ENCODE measurements at places on chromosomes 2 and 18.

DNA sequence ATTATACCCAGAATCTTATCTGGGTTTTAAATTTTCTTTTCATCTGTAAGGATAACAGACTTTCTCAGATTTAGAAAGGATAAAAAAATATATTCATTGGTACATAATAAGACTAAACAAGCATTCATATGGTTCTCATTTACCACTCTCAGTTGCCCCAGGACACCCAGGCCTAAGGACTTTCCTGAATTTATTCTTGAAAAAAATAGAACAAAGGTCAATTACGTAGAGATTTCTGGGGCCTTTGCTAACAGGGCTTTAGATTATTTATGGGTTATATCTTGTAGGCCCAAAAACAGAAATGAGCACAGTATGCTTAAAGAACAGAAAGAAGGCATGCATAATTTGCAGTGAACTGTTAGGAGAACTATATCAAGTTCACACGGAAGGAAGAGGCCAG is 269.0 kb upstream of the COL3A1 start:
- no peak for DNase-seq

GRCh38 chr18:3706279-3707097 is 256.5 kb downstream of the TGIF1 start:
- DNase-seq, result no peak

GRCh38 chr2:36294316-36294721 is 61.3 kb upstream of the CRIM1 start:
- DNase-seq, result no peak

DNA sequence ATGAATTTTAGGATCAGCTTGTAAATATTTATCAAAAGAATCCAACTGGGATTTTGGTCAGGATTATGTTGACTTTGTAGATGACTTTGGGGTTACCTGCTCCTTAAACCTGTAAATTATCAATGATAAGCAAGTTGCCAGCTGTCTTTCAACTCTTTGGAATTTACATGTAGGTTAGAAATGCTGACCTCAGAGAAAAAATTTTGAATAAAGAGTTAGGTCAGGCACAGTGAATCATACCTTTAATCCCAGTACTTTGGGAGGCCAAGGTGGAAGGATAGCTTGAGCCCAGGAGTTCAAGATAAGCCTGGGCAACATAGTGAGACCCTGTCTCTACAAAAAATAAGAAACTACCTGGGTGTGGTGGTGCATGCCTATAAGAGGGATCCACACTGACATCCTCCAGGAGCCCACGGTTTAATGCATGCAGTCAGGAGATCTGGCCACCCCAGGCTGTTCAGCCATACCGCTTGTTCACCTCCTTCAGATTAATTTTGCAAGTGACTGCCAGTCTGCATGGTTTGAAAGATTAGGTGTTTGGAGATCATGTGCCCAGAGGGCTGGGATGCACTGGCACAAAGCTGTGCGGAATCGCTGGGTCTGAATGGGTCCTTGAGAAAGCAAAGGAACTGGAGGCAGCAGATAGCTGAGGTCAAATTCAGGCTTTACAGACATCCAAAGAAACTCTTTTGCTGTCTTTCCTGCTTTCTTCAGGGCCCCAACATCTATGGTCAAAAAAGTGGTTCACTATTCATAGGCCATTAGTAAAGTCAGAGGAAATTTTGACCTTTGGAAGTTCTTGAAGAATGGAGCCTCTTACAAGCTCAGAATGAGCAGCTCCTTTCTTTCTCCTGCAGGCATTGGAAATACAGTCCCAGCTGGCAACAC is 83.4 kb upstream of the TXNDC2 start:
- DNase-seq, result no peak

- no peak for DNase-seq
Measured at GRCh38 chr2:138829326-138829919, 49.2 kb upstream of the NXPH2 start.

- no peak for DNase-seq
Measured at GRCh38 chr18:60984510-60984909, 348.7 kb upstream of the CDH20 start.
